ENCODE measurements at places on chromosomes 12 and 14. TPM values are rescaled to one million over a fixed set of nuclear protein-coding genes. Genes with fewer than 3 reads are reported as not detected.
A peak's percentile ranks its signal among the peaks of the same experiment; 100 is the strongest.

- no peak for DNase-seq
These were observed 12.2 kb upstream of the NID2 start for GRCh38 chr14:52080808-52081755.

DNA sequence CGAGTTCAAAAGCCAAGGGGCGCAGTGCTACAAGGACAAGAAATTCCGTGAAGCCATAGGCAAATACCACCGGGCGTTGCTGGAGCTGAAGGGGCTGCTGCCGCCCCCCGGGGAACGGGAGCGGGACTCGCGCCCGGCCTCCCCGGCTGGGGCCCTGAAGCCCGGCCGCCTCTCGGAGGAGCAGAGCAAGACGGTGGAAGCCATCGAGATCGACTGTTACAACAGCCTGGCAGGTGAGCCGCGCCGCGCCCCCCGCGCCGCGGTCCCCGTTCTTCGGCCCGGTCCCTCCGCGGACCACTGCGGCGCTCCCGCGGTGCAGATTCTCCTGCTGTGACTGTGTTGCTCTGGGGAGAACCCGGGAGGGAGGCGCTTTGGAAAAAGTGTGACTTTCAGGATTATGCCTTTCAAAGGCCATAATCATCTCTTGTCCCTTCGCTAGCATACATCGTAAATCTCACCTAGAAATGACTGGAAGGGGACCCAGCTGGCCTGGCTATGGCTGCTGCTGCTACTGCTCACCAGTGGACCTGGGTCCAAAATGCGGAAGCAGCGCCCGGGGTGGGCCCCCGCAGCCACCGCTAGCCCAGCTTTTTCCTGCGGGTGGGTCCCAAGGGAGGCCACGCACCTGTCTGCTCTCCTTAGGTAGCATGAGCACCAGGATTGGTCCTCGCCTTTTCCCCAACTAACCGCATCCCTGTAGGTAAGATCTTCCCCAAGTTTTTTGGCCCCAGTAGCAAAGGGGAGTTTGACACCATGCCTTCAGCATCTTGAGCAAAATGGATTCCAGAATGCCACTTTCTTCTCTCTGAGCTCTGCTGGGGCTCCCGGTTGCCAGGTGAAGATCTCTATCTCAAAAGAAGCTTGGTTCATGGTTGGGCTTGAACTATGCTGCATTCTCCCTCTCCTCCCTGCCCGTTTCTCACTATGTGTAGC lies 853 bp downstream of the TTC9 start:
- no peak for DNase-seq

DNA sequence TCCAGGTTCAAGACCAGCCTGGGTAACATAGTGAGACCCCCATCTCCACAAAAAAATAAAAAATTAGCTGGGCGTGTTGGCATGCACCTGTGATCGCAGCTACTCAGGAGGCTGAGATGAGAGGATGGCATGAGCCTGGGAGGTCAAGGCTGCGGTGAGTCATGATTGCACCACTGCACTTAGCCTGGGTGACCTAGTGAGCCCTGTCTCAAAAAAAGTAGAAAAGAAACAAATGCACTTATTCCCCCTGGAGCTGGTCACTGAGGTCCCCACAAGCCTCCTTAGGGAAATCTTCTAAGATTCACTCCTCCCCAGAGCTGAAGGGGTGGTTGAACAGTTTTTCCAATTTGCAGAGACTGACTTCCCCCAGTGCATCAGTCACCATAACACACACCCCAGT lies 1.6 kb downstream of the CD9 start:
- no peak for DNase-seq

GRCh38 chr14:105058521-105059034 lies 6.7 kb downstream of the GPR132 start:
- DNase-seq, result no peak

DNA sequence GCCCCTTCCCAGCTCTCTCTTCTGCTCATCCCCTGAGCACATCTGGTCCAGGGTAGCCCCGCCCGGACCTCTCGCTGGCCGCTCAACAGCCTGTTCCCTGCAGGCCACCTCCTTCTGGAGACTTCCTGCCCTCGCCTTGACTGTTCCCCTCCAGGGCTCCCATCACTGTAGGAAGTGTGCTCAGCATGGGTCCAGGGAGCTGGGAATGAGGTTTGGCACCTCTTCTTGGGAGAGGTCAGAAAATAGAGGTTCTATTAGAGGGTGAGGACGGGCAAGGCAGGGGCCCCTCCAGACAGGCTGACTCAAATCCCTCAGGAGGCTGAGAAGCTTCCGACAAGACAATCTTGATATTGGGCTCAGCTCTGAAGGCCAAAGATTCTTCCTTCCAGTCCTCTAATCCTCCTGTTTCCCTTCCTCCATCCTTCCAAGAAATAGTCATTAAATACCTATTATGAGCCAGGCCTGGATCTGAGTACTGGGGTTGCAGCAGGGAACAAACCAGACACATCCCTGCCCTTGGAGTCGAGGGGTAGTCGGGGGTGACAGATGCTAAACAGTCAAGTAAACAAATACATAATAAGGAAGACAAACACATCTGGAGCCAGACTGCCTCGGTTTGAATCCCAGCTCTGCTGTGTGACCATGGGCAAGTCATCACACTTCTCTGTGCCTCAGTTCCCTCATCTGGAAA lies 30.6 kb downstream of the CMKLR1 start:
- no peak for DNase-seq

DNA sequence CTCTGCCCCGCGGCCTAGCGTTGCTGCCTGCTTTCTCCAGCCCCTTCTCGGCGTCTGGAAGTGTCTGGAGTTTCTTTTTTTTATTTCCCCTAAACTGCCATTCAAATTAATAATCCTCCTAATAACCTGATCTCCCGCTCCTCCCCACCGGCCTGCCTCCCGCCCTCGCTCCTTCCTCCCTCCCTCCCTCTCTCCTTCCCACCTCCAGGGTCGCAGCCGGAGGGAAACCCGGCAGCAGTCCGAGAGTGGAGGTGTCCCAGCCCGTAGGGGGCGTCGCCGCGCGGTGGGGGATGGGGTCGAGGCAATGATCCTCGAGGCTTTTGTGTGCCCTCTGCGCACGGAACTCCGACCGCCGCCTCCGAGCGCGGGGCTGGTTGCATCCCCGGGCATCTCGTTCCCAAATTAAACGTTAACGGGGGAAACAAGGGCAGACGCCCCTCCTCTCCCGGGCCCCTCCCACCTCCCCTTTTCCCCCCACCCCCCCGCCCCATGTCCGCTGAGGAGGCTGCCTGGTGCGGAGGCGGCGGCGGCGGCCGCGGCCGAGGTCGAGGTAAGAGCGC lies 1.0 kb upstream of the SOCS2 start:
- peak; percentile 81 for DNase-seq

GRCh38 chr12:88391556-88391955 lies 188.7 kb downstream of the KITLG start:
- DNase-seq, result peak; percentile 57

GRCh38 chr12:124745465-124745890 lies 118.2 kb downstream of the SCARB1 start:
- no peak for DNase-seq

- no peak for DNase-seq
These were observed 113.4 kb downstream of the NT5DC3 start for GRCh38 chr12:103727638-103728037.

DNA sequence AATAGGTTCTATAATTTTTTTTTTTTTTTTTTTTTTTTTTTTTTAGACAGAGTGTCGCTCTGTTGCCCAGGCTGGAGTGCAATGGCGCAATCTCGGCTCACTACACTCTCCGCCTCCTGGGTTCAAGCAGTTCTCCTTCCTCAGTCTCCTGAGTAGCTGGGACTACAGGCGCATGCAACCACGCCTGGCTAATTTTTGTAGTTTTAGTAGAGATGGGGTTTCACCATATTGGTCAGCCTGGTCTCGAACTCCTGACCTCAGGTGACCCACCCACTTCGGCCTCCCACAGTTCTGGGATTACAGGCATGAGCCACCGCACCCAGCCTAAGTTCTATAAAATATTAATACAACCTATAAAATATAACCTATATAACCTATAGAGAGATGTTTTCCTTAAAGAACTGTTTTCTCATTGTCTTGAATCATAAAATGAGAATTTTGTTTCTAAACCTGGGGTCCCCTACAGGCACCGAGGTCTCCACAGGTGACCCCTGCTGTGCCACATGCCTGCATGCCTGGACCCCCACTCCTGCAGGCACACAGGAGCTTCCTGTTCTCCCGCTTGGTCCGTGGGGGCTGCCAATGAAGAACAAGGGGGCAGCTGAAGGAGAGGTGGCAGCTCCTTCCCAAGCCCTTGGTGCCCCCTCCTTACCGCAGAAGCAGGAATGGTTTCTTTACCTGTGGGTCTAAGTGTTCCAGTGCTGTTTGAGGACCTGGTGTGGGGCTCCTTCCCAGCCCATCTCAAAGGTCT lies 70.9 kb upstream of the ZFP36L1 start:
- DNase-seq, result no peak

DNA sequence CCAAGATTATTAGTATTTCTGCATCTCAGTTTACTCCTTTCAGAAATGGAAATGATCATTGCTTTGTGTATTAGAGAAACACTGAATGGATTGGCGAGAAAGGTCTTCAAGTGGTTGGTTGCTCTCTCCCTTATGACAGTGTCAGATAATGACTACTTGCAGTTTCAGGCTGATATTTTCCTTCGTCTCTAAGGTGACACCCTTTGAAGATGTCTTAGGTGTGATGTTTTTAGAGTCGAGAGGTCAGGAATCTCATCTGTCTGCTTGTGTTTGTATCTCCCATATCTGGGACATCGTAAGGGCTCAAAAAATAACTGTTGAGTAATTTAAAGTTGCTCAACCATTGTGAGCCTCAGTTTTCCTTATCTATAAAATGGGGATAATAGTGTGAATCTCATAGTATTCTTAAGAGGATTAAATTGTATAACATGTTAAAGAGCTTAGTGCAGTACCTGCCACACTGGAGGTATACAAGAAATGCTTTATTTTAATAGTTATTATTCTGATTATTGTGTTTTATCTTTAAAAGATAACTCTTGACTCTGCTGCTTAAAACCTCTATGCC lies 40.1 kb downstream of the NPAS3 start:
- DNase-seq, result no peak

DNA sequence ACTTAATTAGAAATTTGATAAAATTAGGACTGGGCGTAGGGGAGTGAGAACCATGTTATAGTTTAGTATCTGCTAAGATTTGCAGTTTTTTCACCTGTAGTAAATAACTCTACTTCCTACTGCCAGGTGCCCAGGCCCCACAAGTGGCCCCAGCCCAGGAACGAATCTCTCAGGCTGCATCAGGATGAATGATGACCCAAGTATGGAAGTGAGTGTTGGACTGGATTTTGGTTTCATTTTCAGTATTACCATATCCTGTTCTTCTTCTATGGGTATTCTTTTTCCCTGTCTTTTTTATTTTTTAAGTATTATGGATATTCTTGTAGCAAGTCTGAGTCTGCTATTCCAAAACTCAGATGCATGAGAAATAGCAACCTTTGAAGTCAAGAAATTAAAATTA lies 120.3 kb upstream of the BCAT1 start:
- no peak for DNase-seq

DNA sequence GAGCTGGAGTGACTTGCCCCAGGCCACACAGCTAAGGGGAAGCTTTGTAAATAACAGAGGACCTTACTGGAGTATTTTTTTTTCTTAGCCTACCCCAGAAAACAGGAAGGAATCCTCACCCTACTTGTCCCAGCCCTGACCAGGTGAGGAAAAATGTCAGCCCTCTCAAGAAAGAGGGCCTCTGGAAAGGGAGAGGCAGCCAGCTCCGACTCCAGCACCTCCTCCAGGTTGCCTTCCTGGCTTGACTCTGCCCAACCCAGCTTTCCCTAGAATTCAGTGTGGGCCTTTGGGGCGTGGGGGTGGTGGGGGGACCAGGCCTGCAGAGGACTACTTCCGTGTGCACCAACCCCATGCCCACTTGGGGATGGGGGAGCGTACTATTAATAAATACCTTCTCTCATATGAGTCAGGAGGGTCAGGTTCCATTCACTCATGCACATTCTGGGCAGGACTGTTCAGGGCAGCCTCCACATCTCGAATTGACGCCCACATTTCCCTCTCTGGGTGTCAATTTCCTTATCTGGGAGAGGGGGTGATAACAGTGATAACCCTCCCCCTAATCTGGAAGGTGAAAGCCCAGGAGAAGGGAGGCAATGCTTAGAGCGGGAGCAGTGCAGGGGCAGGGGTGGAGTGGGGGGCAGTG lies 5.2 kb downstream of the RHOF start:
- DNase-seq, result no peak

GRCh38 chr12:33828326-33828725 lies 194.0 kb upstream of the ALG10 start:
- no peak for DNase-seq

DNA sequence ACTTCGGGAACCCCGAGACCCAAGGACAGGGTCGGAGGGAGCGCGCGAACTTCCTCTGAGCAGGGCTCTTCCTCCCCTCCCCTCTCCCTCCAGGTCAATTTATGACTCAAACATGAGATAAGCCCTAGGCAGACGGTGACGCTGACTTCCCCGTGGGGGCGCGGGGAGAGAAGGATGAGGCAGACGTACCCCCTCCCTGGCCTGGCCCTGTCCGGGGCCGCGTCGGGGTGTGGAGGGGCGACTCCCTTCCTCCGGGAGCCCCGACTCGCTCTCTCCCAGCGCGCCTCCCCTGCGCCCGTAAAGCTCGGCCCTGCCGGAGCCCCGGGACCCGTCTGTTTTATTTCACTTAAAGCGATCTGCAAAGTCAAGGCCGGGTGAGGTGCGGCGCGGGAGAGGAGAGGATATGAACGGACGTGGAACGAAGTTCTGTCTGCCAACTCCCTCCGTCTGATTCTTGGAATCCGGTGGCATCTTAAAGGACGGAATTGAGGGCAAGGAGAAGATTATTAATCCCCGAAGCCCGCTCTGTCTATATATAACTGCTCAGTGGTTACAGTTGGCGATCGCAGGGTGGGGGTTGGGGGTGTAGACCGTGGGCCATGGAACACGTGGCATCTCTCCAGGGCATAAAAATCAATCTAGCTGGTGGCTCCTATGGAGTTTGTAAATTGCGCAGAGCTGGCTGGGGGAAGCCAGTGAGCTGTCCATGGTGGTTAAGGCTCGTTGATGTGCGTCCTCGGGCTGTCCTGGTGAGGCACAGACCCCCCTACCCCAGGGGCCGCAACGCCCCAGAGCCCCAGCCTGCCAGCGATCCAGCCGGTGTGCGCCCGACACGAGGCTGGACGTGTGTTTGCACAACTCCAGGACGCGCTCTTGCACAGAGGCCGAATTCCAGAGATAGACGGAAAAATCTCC lies 2.9 kb upstream of the PTHLH start:
- DNase-seq, result peak; percentile 40

GRCh38 chr14:68680541-68681051 lies 112.3 kb downstream of the ZFP36L1 start:
- DNase-seq, result no peak

GZMH gene
- 0.27 TPM for total RNA-seq

IGF1 gene
- under 0.01 TPM for total RNA-seq

CLEC2A gene
- total RNA-seq, result not detected

RNASE7 gene
- not detected for total RNA-seq

RPS26 gene
- 168 TPM for total RNA-seq

AVPR1A gene
- total RNA-seq, result 0.27 TPM
